ENCODE measurements at places on chromosomes 7 and 10.

DNA sequence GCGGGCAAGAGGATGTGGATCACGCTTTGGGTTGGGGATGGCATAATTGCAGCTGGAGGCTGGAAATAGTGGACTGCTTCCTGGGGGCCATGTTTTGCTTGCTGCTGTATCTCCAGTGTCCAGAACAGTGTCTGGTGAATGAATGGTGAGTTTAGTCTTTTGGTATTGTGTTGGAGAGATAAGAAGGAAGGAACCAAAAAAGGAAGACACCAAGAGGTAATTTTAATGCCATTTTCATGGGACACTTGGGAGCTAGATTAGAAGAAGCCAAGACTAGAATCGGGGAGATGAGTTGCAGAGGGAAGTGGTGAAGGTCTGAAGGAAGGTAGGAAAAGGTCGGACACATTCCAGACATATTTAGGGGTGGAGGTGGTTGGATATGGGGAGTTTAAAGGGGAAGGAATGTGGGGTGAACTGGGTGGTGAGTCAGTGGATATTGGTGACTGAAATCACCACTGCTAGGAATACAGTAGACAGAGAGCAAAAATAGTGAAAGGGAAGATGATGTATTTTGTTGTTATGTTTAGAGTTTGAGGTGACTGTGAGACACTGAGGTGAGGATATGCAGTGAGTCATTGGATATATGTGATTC, 76.7 kb downstream of the CCNY start:
- DNase-seq: no peak

DNA sequence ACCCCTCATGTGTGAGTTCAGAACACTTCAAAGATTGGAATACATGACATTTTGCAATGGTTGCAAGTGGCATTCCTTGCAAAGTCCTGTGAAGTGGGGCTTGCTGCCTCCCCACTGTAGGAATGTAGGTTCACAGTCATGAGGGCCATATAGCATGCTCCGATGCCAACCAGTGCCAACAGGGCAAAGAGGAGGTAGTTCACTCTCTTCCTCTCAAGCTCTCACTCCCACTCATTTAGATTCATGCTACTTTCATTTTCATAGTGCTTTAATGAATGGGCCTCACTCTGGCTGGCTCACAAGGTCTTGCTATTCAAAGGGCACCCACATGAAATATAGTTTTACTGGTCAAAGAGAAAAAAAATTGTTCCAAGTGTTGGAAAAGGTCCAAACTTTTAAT, 169.9 kb upstream of the AOAH start:
- DNase-seq: no peak

DNA sequence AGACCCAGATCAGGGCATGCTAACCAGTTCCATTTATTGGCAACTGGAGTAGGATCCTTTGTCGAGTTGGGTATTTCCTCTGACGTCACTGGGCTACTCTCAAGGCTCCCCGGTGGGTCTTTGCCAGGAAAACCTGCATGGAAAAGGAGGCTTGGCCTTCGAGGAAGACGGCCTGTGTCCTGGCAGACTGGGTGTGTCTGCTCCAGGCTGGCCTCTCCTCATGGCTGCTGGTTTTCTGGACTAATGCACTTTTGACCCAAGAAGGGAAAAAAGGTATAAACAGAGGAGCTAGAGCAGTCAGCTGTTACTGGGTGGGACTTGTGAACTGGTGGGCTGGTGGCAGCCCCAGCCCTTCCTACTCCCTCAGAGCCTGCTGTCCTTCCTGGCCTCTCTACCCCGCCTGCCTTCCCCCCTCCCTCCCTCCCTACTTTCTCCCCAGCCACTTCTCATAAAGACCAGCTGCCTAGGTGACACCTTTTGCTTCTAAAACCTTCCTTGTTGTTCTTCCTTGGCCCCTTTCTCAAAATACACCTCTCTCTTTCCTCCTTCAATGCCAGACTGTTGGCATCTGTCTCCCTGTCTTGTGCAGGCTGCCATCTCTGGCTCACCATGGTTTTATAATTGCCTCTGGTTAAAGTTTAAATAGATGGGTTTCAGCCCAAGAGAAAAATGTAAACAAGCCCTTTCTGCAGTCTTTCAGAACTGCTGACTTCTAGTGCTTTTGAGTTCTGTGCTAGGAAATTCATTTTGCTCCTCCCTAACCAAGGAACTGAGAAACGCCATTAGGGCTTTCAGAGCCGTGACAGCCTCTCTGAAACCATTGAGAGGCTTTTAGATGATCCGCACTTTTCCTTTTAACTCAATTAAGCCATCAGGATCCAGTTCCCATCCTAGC, 101.8 kb upstream of the MKLN1 start:
- no peak for DNase-seq

DNA sequence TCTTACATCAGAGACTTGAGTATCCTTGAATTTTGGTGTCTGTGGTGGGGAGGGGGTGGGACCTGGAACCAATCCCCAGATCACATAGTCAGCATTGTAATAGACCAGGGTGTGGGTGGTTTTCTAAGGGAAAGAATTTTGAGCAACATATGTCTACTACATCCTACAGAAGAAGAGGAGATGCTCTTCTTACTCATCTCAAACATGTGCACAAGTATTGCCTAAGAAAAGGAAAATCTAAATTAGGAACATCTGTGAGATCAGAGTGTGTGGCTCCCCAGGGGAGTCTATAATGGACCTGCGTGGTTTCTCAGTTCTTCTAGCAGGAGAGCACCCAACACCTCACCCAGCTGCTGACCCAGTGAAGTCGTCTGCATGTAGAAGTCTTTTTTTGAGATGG, 148.8 kb downstream of the CCDC3 start:
- no peak for DNase-seq

DNA sequence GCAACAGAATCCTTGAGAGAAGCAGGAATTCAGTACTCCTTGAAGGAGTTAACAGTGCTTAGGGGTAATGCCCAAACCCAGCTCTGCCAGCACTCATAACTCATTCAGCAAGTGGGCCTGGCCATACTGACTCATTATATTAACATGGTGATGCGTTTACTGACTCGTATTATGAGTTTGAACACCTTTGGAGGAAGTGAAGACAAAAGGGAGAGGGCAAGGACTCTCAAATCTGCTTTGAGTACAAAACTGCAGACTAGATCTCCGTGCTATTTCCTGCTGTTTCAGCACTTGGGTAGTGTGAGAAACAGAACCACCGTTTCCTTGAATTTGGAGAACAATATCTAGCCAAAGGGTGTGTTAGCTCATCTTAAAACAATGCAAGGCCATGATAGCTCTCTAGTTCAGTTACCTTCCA, 30.8 kb downstream of the SLC16A9 start:
- DNase-seq: no peak

DNA sequence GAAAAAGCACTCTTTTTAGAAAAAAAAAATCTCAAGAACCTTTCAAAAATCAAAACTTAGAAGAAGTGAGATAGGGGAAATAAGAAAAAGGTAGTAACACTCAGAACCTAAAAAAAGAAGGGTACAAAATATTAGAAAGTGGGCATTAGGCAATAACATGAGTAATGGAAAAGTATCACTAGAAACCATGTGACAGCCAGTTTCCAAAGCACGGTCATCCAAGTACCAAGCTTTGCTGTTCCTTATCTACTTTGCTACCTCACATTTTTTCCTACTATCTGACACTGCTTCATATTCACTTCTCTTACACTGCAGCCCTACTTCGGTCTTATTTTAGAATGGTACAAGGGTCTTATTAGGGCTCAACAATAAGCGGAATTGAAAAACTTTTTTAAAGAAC, 30.3 kb downstream of the IMMP2L start:
- no peak for DNase-seq

- DNase-seq: no peak
Observed at GRCh38 chr7:141993354-141993753, 2.3 kb upstream of the MGAM start.

- no peak for DNase-seq
Observed at GRCh38 chr10:14588084-14588937, 186.4 kb downstream of the FAM107B start.

GRCh38 chr10:61897671-61898434, 3.6 kb upstream of the ARID5B start:
- DNase-seq: no peak

DNA sequence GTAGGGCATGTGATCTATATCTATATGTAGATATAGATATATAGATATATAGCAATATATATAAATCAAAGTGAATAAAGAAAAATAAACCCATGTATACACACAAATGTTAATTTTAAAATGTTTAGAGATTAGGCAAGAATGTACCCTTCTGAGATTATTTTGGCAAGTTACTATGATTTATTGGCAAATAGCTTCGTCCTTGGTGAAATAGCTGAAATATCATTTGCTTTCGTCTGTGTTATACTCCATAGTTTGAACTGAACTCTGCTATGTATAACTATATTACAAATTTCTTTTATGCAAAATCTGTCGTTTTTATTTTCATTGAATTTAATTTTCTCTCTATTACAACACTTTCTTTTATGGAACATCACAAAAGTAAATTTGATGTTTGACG, 57.5 kb downstream of the CPED1 start:
- DNase-seq: no peak

DNA sequence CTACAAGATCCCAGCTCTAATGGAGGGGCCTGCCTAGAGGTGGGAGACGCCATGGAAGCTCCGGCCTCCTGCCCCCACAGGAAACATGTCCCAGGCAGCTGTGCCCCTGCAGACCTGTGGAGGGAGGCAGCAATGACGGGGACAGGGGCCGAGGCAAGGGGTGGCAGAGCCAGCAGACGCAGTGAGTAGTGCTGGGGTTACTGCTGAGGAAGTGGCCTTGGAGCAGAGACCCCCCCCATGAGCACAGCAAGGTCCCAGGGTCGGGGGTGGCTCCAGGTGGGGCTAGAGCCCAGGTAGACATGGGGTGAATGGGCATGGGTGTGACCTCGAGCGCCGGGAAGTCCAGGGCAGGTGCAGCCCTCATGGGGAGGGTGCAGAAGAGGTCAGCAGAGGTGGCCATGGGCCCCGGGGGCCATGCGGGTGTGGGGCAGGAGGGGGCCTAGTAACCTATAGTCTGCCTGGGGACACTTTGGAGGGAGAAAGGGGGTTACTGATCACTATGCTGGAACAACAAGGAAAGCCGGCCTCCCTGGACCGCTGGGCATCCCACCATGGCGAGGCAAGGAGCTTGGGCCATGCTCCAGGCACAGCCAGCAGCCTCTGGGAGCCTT, 45.5 kb downstream of the JAKMIP3 start:
- no peak for DNase-seq

GRCh38 chr10:46077141-46077554, 31.1 kb upstream of the MSMB start:
- DNase-seq: no peak

DNA sequence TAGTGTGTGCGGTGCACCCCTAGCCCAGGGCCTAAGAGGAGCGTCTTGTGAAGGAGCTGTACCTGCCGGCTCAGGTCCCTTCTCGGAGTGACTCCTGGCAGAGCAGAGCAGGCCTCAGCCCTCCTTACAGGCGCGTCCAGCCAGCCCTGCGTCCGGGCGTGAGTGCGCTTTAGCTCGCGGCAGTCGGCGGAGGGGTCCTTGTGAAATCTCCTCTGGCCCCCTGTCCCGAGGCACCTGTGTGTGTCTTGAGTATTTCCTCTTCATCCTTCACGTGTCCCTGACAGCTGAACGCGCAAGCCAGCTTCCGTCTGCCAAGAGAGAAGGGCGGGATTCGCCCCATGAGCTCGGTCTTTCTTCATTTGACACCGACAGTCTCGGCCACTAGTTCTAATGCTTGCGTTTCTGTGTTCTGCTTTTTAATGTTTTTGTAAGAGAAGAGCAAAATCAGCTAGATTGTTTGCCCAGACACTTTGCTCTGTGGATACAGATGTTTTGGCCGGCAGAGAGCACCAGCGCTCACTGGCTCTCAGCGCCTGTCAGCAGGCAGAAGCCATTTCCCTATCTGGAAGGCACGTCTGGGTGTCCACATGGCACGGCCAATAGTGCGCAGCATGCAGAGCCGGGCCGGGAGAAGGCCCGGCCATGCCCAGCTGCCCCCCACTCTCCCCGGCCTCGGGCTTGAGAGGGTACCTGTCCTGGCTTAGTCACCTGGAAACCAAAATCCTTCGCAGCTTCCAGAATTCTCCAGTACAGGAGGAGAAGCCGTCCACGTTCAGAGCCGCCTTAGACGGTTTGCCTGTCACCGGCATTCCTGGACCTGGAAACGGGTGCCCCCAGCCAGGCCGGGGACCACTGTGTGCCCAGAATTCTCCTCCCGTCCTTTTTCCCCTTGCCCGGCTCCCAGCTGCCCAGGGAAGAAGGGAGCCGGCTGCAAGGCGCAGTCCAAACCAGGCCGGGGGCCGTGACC, 7.0 kb downstream of the GET4 start:
- DNase-seq: no peak

GRCh38 chr10:99984211-99985034, 25.3 kb downstream of the DNMBP start:
- DNase-seq: no peak

DNA sequence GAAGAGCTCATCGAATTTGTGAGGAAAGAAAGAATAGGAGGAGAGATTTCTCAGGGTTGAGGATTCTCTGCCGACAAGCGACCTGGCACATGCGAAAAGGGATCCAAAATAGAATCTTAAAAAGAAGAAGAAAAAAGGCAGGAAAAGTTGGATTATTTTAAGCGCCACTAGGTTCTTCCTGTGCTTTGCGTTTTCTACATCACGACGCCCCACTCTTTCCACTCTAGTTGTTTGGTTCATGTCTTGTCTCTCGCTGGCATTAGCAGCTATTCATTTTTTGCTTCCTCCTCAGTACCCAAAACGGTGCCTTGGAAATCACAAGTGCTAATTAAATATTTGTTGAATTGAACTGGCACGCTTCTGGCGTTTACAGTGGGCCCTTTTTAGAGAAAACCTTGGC, 674 bp upstream of the FRA10AC1 start:
- DNase-seq: no peak

- DNase-seq: no peak
Observed at GRCh38 chr7:106737202-106737562, 76.2 kb upstream of the CCDC71L start.

DNA sequence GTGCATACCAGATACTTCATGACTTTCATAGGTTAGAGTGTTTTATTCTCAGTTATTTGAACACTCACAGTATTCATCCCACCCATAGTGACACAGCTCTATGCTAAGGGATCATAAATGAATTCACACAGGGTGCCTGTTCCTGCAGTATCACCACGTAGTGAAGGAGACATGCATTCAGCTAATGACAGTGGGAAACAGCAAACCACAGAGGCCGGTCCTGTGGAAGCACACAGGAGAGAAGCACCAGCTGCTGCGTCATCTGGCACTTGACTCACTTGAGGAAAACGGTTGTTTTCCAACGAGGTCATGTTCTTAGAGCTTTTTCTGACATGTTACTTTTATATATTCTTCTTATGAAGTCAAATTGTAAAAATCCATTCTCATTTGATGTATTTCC, 73.0 kb downstream of the UBE3C start:
- DNase-seq: no peak

DNA sequence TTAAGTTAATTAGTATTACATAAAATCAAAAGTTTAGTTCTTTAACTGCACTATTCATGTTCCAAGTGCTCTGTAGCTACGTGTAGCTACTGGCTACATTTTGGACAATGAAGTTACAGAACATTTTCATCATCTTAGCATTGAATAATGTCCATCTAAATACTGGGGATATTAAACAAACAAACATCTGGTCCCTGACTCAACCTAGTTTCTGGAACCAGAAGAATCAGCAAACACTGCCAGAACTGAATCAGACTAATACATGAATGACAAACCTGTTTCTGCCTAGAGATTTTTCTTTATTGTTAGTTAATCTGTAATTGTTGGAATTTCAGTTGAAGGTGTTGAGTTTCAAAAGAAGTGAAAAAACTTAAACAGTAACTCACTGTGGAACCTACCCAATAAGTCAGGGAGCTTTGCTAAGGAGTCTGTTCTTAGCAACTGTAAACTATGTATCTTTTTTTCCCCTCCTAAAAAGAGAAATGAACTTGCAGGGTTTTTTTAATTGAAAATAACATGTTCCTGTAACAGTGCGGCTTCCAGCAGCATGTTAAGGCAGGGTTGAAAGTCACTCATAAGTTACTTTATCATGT, 58.3 kb downstream of the CDK13 start:
- no peak for DNase-seq

Measured in stimulated activated CD4-positive, alpha-beta T cell treated with anti-CD3 and anti-CD28 coated beads, TNF-alpha, amount 100 ng/mL, for 4 hours (primary cell).